ENCODE measurements at places on chromosomes 1 and 21.

- DNase-seq, result no peak
These were observed 17.4 kb downstream of the MAST2 start for GRCh38 chr1:45820788-45821187.

GRCh38 chr1:30708361-30708728, 15.0 kb downstream of the MATN1 start:
- DNase-seq, result no peak

DNA sequence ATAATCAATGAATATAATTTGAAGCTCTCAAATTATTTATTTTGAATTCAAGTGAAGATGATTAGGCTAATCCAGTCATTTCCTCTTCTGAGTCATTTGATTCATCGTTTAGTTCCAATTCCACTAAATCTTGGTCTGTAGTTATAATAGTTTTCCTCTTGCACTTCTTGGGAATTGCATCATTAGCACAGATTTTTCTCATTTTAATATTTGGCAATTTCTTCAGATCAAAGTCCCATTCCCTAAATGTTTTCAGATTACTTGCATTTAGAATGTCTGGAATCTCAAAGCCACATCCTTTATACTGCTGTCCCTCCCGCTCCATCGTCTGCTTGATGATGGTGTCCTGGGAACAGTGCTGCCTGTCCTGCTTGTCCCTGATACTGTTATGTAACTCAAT, 43.5 kb downstream of the MAST2 start:
- no peak for DNase-seq

DNA sequence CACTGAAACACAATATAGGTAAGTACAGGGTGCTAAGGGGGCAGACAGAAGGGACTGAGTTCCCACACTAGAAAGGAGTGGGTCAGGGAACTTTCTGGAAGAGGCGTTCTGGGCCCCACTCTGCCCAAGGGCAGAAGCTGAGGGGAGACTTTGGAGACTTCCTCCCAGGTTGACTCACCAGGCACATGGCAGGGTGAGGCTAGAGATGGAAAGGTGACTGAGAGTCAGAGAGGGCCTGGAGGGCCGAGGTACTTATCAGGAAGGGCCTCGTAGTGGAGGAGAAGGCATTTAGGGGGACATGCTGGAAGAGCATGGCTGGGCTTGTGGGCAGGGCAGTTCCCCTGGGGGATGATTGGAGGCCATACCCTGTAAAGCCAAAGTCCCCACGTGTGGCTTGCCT, 159.9 kb upstream of the JUN start:
- no peak for DNase-seq

DNA sequence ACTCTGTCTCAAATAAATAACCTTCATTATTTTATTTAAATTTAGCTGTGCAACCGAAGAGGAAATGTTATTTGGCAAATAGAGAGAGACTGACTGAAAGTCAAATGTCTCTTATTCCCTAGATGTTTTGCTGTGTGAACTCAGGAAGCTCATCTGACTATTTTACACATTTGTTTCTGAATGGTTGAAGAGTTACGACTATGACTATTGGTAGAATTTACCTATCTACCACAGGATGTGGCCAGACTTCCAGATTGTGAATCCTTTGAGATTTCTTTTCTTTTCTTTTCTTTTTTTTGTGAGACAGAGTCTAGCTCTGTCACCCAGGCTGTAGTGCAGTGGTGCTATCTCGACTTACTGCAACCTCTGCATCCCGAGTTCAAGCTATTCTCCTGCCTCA, 5.3 kb upstream of the SDE2 start:
- no peak for DNase-seq

- no peak for DNase-seq
These were observed 1.7 kb downstream of the ANKRD65 start for GRCh38 chr1:1419363-1419812.

GRCh38 chr1:43536196-43536863, 5.6 kb downstream of the PTPRF start:
- no peak for DNase-seq

DNA sequence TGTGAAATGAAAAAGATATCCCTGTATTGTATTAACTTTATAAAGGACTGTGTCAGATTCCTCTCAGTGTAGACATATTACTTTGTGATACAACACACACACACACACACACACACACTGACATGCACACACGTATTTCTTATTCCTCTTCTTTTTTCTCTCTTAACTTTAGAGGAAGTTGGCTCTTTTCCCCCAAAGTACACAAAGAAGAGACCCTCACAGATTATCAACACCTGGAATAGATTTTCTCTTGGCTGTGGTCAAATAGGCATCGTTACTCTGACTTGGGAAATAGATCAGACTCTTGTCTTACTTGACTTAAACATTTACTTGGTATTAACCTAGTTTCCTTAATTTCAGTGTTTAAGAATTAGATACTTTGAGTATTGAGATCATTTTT, 792.8 kb downstream of the ADGRL2 start:
- no peak for DNase-seq

DNA sequence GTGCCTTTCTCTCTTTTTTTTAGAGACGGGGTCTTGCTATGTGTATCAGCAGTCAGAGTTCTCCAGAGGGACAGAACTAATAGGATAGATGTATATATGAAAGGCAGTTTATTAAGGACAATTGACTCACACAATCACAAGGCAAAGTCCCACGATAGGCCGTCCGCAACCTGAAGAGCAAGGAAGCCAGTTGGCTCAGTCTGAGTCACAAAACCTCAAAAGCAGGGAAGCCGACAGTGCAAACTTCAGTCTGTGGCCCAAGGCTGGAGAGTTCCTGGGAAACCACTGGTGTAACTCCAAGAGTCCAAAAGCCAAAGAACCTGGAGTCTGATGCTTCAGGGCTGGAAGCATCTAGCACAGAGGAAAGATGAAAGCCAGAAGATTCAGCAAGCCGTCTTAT, 16.3 kb upstream of the H3-3A start:
- no peak for DNase-seq

DNA sequence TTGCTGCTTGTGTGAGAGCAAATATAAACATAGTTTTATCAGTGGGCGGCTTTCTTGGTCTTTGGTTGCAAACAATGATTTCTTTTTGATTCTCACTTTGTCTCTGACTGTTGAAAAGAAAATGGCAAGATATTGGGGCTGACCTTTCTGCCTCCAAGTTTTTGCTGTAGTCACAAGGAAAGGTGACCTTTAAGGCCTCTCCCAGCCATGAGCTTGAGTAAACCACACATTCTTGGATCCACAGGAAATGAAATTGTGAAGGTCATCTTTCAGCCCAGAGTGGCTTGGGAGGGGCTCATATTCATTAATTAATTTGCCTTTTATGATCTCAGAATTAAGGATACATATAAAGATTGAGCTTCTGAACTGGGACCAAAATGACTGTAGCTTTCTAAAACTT, 241.6 kb downstream of the BACH1 start:
- DNase-seq, result no peak
